ENCODE measurements at places on chromosomes 12 and 14. TPM values are rescaled to one million over a fixed set of nuclear protein-coding genes. Genes with fewer than 3 reads are reported as not detected.

TDRD9 gene
- total RNA-seq: 8.2 TPM

TAPBPL gene
- 23.5 TPM for total RNA-seq

MPHOSPH9 gene
- 22.9 TPM for total RNA-seq

SLC10A1 gene
- not detected for total RNA-seq

DNA sequence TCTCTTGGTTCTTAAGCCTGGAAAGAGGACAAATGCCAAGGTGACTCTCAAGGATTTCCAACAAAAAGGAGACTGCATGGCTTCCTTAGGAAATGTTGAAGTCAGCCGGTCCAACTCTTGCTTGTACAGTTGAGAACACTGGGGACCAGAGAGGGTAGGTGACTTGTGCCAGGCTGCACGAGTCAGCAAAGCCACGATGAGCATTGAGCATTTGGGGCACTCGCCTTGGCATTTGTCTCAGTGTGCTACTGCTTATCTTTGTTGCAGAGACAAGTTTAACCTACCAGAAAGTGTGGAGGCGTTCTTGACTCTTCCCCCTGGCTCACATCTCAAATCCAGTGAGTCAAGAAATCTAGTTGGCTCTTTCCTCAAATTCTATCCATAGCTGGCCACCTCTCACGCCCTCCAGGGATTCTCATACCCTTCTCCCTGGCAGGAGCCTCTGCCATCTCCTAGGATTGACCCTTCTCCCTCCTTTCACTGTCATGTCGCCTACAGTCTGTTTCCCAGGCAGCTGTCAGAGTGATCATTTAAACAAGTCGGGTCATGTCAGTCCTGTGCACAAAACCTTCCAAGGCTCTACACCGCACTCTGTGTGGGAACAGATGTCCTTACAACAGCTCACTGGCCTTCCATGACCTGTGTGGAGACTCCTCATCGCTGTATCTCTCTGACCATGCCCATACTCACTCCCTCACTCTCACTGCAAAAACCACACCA, 17.2 kb upstream of the KRT83 start:
- no peak for DNase-seq

DNA sequence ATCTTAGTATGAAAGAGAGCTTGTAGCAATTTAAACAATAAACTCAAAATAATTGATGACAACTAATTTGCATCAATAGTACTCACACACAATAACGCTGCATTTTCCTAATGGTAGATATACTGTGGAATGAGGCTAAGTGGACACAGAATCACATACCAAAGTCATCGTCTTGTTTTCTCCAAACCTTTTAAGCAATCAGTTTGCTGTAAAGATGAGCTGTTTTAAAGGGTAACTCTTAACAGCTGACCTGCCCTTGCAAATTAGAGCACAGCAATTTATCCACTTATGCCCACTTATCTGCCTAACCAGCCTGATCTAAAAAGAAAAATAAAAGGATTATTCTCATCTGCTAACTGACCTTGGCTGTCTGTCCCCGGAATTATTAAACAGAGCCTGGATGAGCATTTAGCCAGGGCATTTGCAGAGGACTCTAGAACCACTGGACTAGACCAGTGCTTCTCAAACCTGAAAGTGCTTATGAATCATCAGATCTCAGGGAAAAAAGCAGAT, 174.3 kb upstream of the BCL2L14 start:
- DNase-seq: no peak

DNA sequence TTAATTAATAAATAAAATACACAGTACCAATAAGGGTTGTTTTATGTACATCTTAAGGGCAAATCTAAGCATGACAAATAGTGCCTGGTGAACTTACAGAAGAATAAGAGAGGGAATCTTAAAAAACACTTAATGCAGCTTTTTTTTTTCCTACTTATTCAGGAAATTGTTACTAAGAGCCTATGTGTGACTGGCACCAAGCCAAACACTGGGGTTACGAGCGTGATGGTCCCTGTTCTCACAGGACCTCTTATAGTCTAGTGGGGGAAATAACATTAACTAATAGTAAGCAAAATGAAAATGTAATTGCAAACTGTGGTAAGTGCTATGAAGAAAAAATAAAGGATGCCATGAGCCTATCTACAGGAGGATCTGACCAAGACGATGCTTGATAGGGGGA, 53.6 kb downstream of the RTN1 start:
- DNase-seq: no peak

Measured in sciatic nerve (tissue), 2 donors.